ENCODE measurements at places on chromosomes 6 and 20.
A peak's percentile ranks its signal among the peaks of the same experiment; 100 is the strongest.

DNA sequence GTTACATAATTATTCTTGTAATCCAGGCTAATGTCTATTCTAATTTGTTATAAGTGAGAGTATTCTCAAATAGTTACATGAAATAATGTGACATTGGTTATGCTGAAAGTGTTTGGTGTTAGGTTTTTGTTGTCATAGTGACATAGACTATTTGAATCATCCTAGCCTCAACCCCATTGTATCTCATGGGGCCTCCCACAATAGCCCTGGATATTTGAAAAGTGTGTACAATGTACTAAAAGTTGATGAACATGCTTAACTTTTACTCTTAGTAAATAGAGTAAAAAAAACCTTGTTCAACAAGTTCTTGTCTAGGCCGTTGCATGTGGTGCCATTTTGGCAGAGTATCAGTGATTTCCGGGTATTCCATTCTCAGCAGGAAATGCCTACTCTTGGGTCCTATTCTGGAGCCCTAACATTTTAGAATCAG, 83.0 kb downstream of the RTN4IP1 start:
- no peaks in the 10 kb centered on the region for H3K36me3 ChIP-seq
- no peak overlapping the region for H3K27ac ChIP-seq
- DNase-seq: no peak

DNA sequence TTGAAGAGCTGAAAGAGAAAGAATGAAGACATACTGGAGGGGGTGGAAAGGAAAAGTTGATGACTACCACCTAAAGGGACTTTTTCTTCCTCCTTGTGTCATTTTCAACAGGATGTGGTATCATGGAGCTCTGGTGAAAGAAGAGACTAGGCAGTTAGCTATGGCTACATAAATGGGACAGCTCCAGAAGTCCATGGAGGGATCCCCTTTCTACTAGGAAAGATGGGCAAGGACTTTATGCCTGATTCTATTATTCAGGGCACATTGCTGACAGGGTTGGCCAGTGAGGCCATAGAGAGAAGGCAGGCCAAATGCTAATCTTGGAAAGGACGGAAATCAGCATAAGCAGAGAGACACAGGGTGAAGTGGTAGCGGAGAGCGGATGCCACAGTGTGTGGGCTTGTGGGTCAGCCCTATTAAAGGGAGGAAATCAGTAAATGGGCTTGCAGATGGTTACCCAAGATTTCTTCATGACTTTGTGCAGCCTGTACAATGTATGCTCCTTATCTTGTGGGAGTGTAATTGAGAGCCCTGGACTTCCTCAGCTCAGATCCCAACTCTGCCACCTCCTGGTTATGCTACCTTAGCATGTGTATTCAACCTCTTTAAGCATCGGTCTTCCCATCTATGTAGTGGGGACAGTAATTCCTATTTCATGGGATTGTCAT, 77.4 kb upstream of the TMEM170B start:
- H3K36me3 ChIP-seq: no peaks in the 10 kb centered on the region
- no peaks in the 10 kb centered on the region for H3K27me3 ChIP-seq
- no peak overlapping the region for H3K27ac ChIP-seq
- no peaks in the 10 kb centered on the region for H3K4me1 ChIP-seq
- no peak for DNase-seq

GRCh38 chr6:40573221-40573620, 13.9 kb downstream of the LRFN2 start:
- H3K36me3 ChIP-seq: no peaks in the 10 kb centered on the region
- H3K4me1 ChIP-seq: no peaks in the 10 kb centered on the region
- H3K4me3 ChIP-seq: no peak overlapping the region
- no peaks in the 10 kb centered on the region for H3K27me3 ChIP-seq
- no peak for DNase-seq
- H3K27ac ChIP-seq: no peak overlapping the region

GRCh38 chr6:111852725-111853124, 20.5 kb downstream of the FYN start:
- DNase-seq: no peak
- H3K36me3 ChIP-seq: no peaks in the 10 kb centered on the region
- no peak overlapping the region for H3K4me3 ChIP-seq
- no peaks in the 10 kb centered on the region for H3K27me3 ChIP-seq

DNA sequence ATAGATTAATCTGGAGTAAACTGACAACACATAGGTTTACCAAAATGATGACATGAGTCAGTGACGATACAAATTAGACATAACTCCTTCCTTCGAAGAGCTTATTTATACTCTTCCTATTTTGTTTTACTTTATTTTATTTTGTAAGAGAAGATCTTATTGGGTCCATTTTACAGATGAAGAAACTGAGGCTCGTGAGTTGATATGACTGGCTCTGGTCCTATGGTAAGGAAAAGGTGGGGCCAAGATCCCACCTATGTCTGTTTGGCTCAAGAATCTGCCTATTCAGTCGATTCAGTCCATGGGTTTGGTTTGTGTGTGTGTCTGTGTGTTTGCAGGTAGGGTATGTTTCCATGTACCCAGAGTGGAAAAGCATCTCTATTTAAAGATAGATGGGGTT, 8.4 kb upstream of the R3HDML start:
- no peak for DNase-seq
- no peak overlapping the region for H3K4me3 ChIP-seq
- no peaks in the 10 kb centered on the region for H3K36me3 ChIP-seq
- H3K27ac ChIP-seq: no peak overlapping the region
- H3K4me1 ChIP-seq: peaks cover 3% of the 10 kb centered on the region

DNA sequence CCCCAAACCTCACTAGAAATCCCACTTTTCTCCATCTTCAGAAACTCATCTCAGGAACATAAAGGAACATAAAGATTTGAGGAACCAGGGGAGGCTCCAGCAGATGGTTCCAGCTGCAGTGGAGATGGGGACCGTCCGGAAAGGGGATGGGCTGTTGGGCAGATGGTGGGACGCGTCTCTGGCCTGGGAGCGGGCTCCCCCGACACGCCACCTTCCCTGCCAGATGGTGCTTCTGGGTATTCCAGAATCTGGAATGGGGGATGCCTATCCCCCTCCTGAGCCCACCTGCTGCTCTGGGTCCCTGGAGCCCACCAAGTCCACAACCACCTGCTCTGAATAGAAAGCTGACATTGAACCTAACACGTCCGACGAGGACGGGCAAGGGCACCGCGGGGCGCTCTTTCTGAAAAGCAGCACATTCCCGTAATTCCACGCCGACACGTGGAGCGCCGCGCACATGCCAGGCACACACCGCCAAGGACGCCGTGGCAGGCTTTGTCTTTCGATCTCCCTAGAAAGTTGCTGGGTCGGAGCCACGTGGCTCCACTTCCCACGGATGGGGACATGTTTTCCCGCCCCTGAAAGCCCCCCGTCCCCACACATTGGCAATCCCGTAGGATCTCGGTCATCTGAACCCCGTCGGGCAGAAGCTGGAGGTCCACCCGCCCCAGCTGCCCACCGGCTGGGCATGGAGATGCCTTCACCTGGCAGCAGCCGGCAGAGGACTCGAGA, 27.3 kb downstream of the SLC2A4RG start:
- H3K4me3 ChIP-seq: no peak overlapping the region
- no peaks in the 10 kb centered on the region for H3K36me3 ChIP-seq
- no peak overlapping the region for H3K27ac ChIP-seq
- no peak for DNase-seq
- no peaks in the 10 kb centered on the region for H3K27me3 ChIP-seq

DNA sequence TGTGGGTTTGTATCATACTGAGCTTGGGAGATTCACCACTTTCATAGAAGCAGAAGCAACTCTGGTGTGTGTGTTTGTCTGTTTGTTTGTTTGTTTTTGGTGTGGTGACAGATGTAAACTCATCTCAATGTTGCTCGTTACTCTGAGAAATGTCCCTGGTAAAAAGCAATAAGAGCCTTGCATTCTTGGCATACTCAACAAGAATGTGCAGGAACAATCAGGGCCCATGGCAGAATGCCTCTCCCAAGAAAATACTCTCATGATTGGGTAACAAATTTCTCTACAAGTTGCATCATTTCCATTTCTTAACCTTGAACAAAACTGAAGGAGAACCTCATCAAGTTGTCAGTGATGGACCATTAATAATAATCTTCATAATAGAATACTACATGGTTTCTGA, 43.0 kb upstream of the PKHD1 start:
- no peak overlapping the region for H3K4me3 ChIP-seq
- 0 out of 2 replicates have a peak, but pooled peaks cover 5% of the 10 kb centered on the region for H3K4me1 ChIP-seq
- no peak overlapping the region for H3K27ac ChIP-seq
- peak; percentile 19 for DNase-seq

DNA sequence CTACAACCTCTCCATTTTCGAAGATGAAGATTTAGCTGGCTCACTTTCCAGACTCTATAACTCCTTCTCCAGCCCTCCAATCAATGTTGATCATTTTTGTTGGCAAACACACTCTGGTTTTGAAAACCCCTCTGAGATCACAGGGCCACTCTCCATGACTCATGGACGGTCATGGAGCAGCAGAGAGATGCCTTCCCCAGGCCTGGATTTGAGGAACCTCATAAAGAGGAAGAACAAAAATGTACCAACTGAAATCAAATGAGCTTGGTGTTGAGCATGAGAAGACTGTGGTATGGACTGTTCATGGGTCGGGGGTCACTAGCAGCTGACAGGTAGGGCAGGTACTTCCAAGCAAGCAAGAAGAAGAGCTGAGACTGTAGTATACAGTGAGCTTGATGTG, 112.8 kb upstream of the INSM1 start:
- H3K4me3 ChIP-seq: no peak overlapping the region
- no peak overlapping the region for H3K27ac ChIP-seq
- H3K27me3 ChIP-seq: no peaks in the 10 kb centered on the region
- no peak for DNase-seq
- no peaks in the 10 kb centered on the region for H3K36me3 ChIP-seq
- peaks cover 5% of the 10 kb centered on the region for H3K4me1 ChIP-seq

GRCh38 chr6:159874435-159874834, 16.4 kb upstream of the MAS1 start:
- H3K27ac ChIP-seq: no peak overlapping the region
- no peak overlapping the region for H3K4me3 ChIP-seq
- no peaks in the 10 kb centered on the region for H3K36me3 ChIP-seq
- no peak for DNase-seq
- peaks cover 6% of the 10 kb centered on the region for H3K4me1 ChIP-seq

DNA sequence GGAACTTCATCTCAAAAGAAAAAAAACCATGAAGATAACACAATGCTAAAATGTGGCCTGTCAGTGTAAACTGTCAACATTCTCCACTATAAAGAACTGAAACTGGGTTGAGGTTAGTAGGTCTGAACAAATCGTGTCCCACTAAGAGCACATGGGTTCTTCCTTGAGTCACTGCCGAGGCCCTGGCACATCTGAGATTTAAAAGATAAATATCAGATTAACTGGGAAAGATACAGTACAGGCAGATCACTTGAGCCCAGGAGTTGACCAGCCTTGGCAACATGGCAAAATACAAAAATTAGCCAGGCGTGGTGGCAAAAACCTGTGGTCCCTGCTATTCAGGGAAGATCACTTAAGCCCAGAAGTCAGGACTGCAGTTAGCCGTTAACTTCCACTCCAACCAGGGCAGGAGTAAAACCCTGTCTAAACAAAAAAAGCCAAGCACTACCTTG, 5.6 kb downstream of the EEF1A1 start:
- peaks cover 40% of the 10 kb centered on the region for H3K36me3 ChIP-seq
- H3K4me3 ChIP-seq: no peak overlapping the region
- peak; percentile 25 for DNase-seq
- H3K4me1 ChIP-seq: peaks cover 5% of the 10 kb centered on the region

DNA sequence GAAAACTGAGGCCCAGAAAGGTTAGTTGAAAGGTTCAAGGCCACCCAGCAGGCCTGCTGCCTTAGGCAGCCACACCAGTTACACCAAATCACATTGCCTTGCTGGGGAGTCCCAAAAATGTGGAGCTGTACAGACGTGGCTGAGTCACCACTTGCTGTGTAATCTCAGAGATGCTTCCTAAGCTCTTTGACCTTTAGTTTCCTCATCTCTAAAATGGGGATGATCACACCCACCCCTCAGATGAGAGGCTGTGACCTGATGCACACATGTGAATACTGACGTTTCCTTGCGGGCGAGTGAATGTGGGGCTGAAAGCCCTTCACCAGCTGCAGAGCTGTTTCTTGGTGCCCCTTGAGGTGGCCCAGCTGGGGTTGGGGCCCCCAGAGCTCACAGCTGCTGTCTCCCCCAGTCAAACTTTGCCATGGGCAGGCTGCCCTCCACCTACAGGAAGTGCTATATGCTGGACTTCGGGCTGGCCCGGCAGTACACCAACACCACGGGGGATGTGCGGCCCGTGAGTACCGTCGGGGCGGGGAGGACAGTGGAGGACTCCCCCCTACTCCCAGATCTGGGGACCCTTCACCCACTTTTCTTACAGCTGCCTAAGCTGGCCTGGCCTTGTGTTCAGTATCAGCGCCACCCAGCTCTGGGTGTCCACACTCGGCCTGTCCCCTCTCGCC, 11.0 kb downstream of the TTBK1 start:
- no peak overlapping the region for H3K4me3 ChIP-seq
- DNase-seq: no peak
- no peaks in the 10 kb centered on the region for H3K36me3 ChIP-seq
- no peak overlapping the region for H3K27ac ChIP-seq

GRCh38 chr6:137798261-137798660, 68.8 kb upstream of the TNFAIP3 start:
- DNase-seq: no peak
- no peaks in the 10 kb centered on the region for H3K36me3 ChIP-seq
- peaks cover 3% of the 10 kb centered on the region for H3K4me1 ChIP-seq

DNA sequence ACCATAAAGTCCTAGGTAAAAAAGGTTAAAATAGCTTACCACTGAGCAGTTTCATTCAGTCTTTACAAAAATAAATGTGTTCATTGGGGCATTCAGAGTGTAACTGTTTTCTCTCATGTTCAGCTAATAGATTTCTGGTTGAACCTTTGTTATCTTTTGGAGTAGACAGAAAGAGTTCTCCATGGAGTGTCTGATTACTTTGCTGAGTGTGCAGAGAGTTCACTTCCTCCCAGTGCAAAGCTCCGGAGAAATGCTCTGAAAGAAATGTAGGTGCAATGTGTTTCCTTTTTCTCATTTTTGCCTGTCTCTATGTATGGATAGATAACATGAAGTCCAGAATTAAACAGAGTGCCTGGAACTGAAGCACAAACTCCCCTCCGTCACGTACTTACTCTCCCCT, 52.6 kb downstream of the JAG1 start:
- H3K36me3 ChIP-seq: no peaks in the 10 kb centered on the region
- H3K4me1 ChIP-seq: peaks cover 21% of the 10 kb centered on the region
- H3K27me3 ChIP-seq: peaks cover 10% of the 10 kb centered on the region
- no peak overlapping the region for H3K4me3 ChIP-seq

GRCh38 chr6:21220271-21220987, 373.1 kb upstream of the SOX4 start:
- no peaks in the 10 kb centered on the region for H3K27me3 ChIP-seq
- peak; percentile 26 for DNase-seq

GRCh38 chr6:167274270-167274669, 16.8 kb upstream of the UNC93A start:
- DNase-seq: no peak
- H3K36me3 ChIP-seq: no peaks in the 10 kb centered on the region
- H3K27ac ChIP-seq: no peak overlapping the region

DNA sequence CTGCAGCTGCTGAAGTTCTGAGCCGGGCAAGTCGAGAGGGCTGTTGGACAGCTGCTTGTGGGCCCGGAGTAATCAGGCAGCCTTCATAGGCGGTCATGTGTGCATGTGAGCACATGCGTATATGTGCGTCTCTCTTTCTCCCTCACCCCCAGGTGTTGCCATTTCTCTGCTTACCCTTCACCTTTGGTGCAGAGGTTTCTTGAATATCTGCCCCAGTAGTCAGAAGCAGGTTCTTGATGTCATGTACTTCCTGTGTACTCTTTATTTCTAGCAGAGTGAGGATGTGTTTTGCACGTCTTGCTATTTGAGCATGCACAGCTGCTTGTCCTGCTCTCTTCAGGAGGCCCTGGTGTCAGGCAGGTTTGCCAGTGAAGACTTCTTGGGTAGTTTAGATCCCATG, 21.2 kb upstream of the MAPK13 start:
- DNase-seq: no peak
- no peak overlapping the region for H3K27ac ChIP-seq
- H3K36me3 ChIP-seq: no peaks in the 10 kb centered on the region
- no peaks in the 10 kb centered on the region for H3K27me3 ChIP-seq
- no peak overlapping the region for H3K4me3 ChIP-seq

Measured in GM23338 (cell line).